MM.1S (cell line): ENCODE measurements at places on chromosomes 6 and 20.

GRCh38 chr6:110114004-110114403 is 65.5 kb downstream of the WASF1 start:
- DNase-seq = no peak

- DNase-seq = no peak
Measured at GRCh38 chr20:16777126-16777525, 29.0 kb downstream of the OTOR start.

DNA sequence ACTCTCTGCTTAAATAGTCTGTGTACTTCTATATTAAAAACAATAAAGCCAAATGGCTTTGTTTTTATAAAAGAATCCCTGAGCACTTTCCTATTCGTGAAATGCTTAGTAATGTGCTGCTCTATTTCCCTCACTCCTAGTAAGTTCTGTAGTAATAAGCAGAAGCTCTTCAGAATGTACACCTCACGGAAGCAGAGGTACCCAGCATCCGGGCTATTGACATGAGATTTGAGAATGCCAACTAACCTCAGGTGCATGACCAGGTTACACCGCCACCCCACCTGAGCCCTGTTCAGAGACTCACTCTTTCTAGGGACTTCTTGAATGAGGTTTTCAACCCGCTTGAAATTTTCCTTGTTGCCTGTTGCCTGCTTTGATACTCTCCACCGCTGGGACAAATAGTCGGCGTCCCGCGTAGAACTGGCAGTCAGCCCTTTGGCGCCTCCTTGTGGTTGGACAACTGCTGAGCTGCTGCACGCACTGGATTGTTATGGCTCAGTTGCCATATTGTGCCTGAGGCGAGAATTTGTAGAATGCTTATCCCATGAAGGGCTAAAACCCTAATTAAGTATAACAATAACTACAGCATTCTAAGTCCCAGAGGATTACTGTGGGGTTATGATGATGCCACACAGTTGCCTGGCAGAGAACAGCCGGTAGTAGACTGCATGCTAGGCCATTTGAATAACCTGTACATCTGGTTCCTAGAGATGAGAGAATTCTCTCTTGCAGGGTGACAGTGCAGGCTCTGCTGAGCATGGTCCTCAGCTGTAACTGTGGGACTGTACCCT is 95.4 kb downstream of the KHDC1L start:
- DNase-seq = peak; percentile 73

GRCh38 chr6:43913375-43914271 is 143.6 kb downstream of the VEGFA start:
- no peak for DNase-seq

DNA sequence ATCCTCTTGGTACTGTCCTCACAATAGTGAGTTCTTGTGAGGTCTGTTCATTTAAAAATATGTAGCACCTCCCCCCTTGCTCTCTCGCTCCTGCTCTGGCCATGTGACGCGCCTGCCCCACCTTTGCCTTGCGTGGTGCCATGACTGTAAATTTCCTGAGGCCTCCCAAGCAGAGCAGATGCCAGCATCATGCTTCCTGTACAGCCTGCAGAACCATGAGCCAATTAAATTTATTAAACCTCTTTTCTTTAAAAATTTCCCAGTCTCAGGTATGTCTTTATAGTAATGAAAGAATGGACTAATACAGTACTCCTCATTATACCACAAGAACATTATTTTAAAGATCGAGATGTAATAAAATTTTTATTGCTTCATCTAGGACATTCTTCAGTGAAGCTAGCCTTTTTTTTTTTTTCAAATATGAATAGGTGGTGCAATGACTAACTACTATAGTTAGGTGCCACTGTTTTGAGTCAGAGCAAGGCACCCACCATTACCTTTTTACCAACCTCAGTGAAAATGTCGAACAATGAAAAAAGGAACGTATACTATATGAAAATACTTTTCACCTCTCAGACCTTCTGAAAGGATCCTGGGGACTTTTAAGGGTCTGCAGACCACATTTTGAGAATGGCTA is 191.1 kb upstream of the SGK1 start:
- no peak for DNase-seq

DNA sequence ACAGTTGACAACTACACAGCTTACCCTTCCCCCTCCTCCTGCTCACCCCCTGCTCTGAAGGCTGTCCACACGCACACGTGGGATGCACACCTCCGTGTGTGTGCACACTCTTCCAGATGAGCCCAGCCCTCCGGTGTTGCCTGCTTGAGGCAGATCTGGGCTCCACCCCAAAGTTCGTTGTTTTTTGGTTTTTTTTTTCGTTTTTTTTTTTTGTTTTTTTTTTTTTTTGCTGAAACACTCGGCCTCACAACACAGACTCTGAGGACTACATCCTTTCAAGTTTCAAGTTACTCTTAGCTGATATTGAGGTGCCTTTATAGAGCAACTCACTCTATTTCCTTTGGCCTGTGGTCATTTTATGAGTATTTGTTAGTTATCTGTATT is 88.2 kb downstream of the RREB1 start:
- peak; percentile 26 for DNase-seq

DNA sequence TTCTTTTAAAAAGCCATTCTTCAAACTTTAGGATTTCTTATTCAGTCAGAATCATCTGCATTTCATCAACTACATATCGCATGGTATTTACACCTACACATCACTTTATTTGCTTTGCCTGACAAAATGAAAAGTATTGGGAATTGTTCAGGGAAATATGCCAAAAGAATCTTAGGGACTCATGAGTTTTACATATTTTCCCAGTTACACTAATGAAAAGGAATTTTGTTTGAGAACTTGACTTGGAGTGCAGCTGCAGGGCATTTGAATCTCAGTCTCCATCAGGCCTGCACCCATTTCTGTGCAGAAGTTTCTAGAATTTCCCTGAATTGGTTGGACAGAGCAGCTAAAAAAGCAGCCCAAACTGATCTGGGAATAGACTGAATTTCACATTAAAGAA is 65.3 kb downstream of the MTHFD1L start:
- no peak for DNase-seq

DNA sequence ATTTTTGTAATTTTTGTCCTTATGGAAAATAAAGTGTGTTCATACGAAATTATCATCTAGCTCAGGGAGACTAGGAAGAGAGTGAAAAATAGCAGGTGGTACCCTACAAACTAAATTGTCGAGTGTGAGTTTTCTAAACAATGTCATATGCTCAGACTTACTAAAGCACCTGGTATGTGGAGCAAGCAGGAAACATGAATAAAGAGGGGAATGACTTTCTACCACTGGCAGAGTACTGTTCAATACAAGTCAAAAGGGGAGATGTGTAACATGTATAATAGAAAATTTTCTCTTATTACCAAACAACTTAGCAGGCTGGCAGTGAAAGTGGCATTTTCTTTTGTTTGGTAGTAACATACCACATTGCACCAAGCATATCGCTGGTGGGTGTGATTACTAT is 36.1 kb downstream of the CTNNBL1 start:
- DNase-seq = no peak

GRCh38 chr6:36692220-36692619 is 5.4 kb upstream of the RAB44 start:
- DNase-seq = no peak

- no peak for DNase-seq
Measured at GRCh38 chr6:122322824-122323223, 76.6 kb upstream of the HSF2 start.

GRCh38 chr6:128118401-128118800 is 217.5 kb upstream of the THEMIS start:
- no peak for DNase-seq

- DNase-seq = no peak
Measured at GRCh38 chr20:9137001-9137400, 68.1 kb downstream of the PLCB4 start.

GRCh38 chr6:163790266-163790840 is 375.8 kb downstream of the QKI start:
- DNase-seq = no peak

DNA sequence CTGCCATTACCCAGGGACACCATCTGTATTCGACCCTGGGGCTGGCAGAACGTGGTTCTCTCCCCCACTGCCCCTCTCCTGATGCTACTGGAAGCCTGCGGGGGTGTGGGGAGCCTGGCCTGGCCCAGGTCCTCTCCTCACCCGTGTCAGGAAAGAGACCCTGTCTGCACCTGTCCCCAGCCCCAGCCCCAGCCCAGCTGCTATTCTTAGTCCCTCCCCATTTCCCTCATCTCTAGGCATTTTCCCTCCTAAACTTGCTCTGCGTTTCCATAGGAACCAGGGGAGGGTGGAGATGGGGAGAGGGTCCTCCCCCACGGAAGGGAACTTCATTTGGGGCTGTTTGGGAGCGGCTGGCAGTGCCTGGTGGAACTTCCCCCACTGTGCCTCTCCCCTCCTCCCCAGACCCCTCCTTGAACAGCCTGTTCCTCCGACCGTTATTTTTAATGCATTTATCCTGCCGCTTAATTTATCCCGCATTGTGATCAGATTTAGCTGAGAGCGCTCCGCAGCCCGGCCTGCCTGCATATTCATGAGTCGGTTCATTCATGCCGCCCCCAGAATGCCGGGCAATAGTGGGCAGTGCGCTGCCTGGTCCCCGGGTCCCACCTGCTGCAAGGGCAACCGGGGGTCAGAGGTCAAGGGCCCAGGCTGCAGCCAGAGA is 31.8 kb upstream of the DLGAP4 start:
- DNase-seq = no peak

GRCh38 chr6:27862396-27863066 is 49.7 kb downstream of the OR2B2 start:
- no peak for DNase-seq

GRCh38 chr6:76992553-76992952 is 470.7 kb downstream of the HTR1B start:
- no peak for DNase-seq

DNA sequence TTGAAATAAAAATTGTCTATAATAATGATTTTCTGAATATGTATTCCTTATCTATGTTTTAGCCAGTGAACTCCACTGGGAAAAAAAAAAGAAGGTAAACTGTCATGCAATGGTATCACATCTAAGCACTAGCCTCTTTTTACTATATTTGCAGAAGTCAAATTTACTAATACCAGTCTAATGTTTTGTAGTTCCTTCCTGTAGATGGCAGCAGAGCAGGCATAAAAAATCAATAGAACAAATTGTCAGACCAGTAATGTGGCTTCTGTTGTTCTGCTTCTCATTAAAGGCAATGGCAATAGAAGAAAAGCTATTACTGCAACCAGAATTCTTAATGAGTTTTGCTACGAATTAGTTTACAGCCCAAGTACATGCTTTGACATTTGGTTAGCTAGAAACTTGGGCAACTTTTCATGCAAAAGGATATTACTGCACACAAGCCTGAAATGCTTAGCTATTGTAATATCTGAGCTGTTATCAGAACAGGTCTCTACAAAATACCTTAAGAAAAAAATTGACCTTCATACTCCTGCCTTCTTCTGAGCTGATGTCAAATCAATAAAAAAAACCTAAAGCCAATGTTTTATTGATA is 476.9 kb downstream of the KHDRBS2 start:
- DNase-seq = peak; percentile 52

DNA sequence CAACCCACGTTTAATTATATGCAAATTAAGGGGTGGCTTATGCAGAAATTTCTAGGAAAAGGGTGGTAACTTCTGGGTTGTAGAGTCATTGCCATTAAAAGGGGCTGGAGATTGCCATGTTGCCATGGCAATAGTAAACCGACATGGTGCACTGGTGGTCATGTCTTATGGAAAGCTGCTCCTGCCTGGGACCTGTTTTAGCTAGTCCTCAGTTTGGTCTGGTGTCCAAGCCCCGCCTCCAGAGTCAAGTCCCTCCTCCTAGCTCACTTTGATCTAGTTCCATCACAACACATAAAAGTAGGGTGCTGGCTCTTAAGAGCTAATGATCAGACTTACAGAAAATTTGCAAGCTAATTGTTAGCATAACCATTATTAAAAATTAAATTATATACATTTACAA is 5.3 kb downstream of the SLC22A2 start:
- no peak for DNase-seq

DNA sequence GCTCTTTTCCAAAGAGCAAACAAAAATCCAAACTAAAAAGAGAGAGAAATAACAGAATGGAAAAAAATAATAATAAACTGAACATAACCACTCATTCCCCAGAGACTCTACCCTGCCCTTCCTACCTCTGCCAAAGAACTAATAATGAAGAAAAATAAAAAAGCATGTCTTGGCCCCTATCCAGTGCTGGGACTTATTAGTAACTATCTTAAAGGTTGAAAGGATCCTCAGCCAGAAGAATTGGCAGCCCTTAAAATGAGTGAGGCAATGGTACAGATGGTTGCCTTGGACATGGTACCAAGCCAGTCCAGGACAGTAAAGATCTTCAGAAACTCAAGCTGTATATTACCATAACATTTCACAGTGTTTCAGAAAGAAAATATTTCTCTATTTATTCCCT is 279.3 kb downstream of the HACE1 start:
- no peak for DNase-seq

DNA sequence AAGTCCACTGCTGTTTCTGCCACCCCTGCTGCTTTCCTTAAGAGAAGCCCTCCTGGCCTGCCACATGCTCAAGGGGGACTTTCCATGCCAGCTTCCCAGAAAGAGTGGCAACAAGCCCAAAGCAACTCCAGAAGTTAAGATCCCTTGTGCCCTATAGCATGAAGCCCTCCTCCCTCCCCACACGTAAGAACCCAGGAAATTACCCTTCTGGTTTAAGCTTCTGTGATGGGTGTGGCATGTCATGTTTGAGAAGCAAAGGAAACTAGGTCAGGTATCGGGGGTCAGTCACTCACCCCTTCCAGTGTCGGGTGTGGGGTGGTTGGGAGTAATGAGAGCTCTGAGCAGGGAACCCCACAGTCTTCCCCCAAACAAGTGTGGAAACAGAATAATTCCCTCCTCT is 196.1 kb downstream of the LRFN2 start:
- no peak for DNase-seq
